Lung (tissue), 17 donors: ENCODE measurements at places on chromosomes 2 and 18. TPM values are rescaled to one million over a fixed set of nuclear protein-coding genes. Genes with fewer than 3 reads are reported as not detected.
A peak's percentile ranks its signal among the peaks of the same experiment; 100 is the strongest.

DNA sequence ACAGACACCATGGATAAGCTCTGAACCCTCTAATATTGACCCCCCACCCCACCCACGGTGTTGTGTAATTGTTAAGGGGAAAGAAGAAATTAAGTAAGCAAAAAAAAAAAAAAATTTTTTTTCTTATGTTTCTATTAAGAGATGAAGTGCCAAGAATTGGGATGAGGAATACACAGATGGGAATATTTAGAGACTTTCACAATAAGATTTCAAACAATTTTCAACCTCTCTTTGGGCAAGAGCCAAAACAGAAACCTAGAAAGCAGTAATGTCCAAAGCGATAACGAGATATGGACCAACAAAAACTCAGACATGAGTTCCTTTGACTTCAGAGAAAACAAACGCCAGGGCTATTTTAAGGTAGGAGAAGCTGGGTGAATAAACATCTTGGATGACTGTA, 14.4 kb downstream of the PIEZO2 start:
- H3K4me1 ChIP-seq, result no peaks in the 10 kb centered on the region
- no peak overlapping the region for H3K4me3 ChIP-seq
- H3K27ac ChIP-seq, result no peak overlapping the region
- H3K36me3 ChIP-seq, result no peaks in the 10 kb centered on the region

DNA sequence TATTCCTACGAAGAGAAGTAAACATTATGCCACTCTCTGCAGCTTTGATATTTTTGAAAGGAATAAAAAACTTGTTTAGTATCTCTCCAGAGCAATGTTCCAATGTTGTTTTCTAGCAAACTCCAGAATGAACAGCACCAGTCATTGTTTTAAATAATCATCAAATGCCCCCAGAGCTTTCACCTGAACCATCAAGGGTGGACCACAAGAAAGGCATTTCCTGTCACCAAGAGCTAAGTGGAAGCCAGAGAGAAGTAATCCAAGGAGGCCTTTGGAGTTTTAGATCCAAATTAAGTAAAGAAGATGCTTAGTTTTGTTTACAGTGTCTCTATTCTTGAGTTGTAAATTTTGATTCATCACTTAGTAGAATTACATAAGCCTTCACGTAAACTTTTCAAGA, 559.0 kb downstream of the ARHGAP15 start:
- H3K36me3 ChIP-seq, result no peaks in the 10 kb centered on the region
- H3K27me3 ChIP-seq, result no peaks in the 10 kb centered on the region
- no peaks in the 10 kb centered on the region for H3K4me1 ChIP-seq
- no peak overlapping the region for H3K4me3 ChIP-seq

GRCh38 chr18:25284861-25285550, 67.0 kb downstream of the ZNF521 start:
- peaks cover 26% of the 10 kb centered on the region for H3K4me1 ChIP-seq
- H3K4me3 ChIP-seq, result no peak overlapping the region
- H3K36me3 ChIP-seq, result no peaks in the 10 kb centered on the region
- H3K27me3 ChIP-seq, result no peaks in the 10 kb centered on the region

RAMP1 gene
- total RNA-seq, result 26.1 TPM

DNA sequence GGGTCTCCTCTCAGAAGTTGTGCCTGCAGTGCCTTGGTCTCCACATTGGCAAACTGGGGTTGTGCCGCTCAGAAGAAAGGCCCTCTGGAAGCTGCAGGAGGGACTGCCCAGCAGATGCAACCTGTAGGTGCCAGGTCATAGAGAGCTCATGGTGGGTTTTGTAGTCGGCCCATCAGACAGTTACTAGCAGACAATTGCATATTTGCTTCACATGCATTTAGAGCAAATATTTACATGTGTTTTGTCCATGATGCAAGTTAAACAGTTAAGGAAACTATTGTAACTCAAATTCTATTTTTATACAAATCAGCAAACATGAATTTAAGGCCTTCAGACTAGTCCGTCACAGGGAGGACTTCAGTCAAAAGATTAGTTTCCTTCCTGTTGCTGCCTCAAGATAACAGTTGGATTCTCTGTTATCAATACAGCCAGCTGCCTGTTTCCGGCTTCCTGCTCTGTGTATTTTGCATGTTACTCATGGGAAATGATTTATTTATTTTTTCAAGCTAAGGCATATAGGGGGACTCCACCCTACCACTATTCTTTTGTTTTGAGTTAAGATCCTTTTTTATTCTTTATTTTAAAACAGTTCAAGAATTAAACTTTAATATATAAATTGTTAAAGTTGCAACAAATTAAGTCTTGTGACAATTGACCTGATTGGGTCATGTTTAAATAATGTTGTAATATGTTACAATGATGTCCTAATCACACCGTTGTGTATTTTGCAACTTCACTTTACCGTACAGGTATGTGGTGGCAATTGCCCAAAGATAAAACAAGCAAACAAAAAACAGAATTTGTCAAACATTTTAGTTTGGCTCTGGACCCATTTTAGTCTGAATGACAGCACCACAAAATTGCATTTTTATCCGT, 133.5 kb downstream of the SPTBN1 start:
- no peaks in the 10 kb centered on the region for H3K27me3 ChIP-seq
- H3K27ac ChIP-seq, result peak overlapping the region; percentile 41
- DNase-seq, result peak; percentile 71
- H3K4me1 ChIP-seq, result peaks cover 19% of the 10 kb centered on the region
- H3K36me3 ChIP-seq, result no peaks in the 10 kb centered on the region

DNA sequence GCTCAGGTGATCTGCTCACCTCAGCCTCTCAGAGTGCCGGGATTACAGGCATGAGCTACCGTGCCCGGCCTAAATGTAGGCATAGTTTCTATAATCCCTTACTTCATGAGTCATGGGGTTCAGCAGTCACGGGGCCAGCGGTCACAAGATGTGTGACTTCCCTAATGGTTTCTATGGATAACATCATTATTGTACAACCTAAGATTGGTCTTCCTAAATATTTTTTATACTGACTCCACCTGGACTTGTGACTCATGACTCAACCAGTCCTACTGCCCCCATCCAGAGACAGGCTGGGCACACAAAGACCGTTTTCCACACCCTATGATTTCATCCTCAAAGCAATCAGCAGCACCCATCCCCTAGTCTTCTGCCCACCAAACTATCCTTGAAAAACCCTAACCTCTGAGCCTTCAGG, 15.9 kb downstream of the FAM210A start:
- H3K4me1 ChIP-seq, result no peaks in the 10 kb centered on the region
- H3K4me3 ChIP-seq, result no peak overlapping the region
- no peak overlapping the region for H3K27ac ChIP-seq
- no peaks in the 10 kb centered on the region for H3K27me3 ChIP-seq

PRKRA gene
- 68.5 TPM for total RNA-seq

- peaks cover 7% of the 10 kb centered on the region for H3K4me1 ChIP-seq
- H3K27me3 ChIP-seq, result no peaks in the 10 kb centered on the region
- DNase-seq, result no peak
- no peak overlapping the region for H3K27ac ChIP-seq
- H3K4me3 ChIP-seq, result no peak overlapping the region
These were observed 337.2 kb downstream of the ARHGAP15 start for GRCh38 chr2:143466391-143466790.

- no peaks in the 10 kb centered on the region for H3K36me3 ChIP-seq
- no peak overlapping the region for H3K4me3 ChIP-seq
- H3K27ac ChIP-seq, result no peak overlapping the region
- H3K4me1 ChIP-seq, result peaks cover 8% of the 10 kb centered on the region
These were observed 44.2 kb upstream of the DSC1 start for GRCh38 chr18:31206787-31207381.

GRCh38 chr2:176614930-176615329, 345.7 kb downstream of the MTX2 start:
- H3K36me3 ChIP-seq, result no peaks in the 10 kb centered on the region
- peaks cover 17% of the 10 kb centered on the region for H3K4me1 ChIP-seq
- no peak for DNase-seq
- H3K4me3 ChIP-seq, result no peak overlapping the region
- H3K27me3 ChIP-seq, result no peaks in the 10 kb centered on the region

DNA sequence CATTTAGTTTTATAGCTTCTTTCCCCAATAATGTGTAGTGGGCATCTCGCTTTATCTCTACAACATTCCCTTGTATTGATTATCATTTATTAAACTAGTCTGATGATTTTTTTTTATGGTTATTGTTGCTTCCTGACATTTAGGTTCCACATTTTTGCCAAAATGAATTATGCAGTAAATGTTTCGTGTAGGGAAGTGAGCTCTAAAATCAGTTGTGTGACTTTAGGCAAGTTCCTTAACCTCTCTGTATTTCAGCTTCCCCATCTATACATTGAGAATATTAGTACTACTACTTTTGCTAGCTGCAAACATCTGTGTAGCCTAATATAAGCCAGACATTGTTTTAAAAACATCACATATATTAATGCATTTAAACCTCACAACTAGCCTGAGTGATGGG, 22.9 kb downstream of the SOCS6 start:
- H3K4me1 ChIP-seq, result no peaks in the 10 kb centered on the region
- H3K36me3 ChIP-seq, result no peaks in the 10 kb centered on the region
- H3K4me3 ChIP-seq, result no peak overlapping the region
- no peak for DNase-seq
- H3K27ac ChIP-seq, result no peak overlapping the region

- H3K4me1 ChIP-seq, result peaks cover 8% of the 10 kb centered on the region
- no peak overlapping the region for H3K4me3 ChIP-seq
- no peaks in the 10 kb centered on the region for H3K36me3 ChIP-seq
- no peak overlapping the region for H3K27ac ChIP-seq
- DNase-seq, result no peak
- H3K27me3 ChIP-seq, result no peaks in the 10 kb centered on the region
These were observed 74.4 kb upstream of the MAP4K4 start for GRCh38 chr2:101623031-101623521.

GRCh38 chr2:215848698-215849097, 164.7 kb downstream of the MREG start:
- no peak for DNase-seq
- H3K27ac ChIP-seq, result no peak overlapping the region
- no peaks in the 10 kb centered on the region for H3K36me3 ChIP-seq
- no peak overlapping the region for H3K4me3 ChIP-seq
- no peaks in the 10 kb centered on the region for H3K27me3 ChIP-seq
- peaks cover under 1% of the 10 kb centered on the region for H3K4me1 ChIP-seq

GRCh38 chr2:227280895-227281294, 44.2 kb upstream of the MFF start:
- peaks cover 3% of the 10 kb centered on the region for H3K36me3 ChIP-seq
- H3K4me1 ChIP-seq, result no peaks in the 10 kb centered on the region
- no peak for DNase-seq

BOLL gene
- total RNA-seq, result not detected

- H3K36me3 ChIP-seq, result no peaks in the 10 kb centered on the region
- DNase-seq, result no peak
- no peak overlapping the region for H3K4me3 ChIP-seq
These were observed 497.2 kb upstream of the ZEB2 start for GRCh38 chr2:145017149-145017548.

GRCh38 chr18:44370861-44371260, 309.8 kb upstream of the SETBP1 start:
- DNase-seq, result no peak
- H3K36me3 ChIP-seq, result no peaks in the 10 kb centered on the region
- H3K27me3 ChIP-seq, result no peaks in the 10 kb centered on the region

GRCh38 chr18:30469091-30469490, 573.5 kb downstream of the DSC3 start:
- DNase-seq, result no peak
- H3K4me3 ChIP-seq, result no peak overlapping the region
- H3K27ac ChIP-seq, result no peak overlapping the region

- H3K4me1 ChIP-seq, result no peaks in the 10 kb centered on the region
- DNase-seq, result peak; percentile 7
- H3K36me3 ChIP-seq, result no peaks in the 10 kb centered on the region
- H3K27ac ChIP-seq, result no peak overlapping the region
These were observed 169.0 kb downstream of the LTBP1 start for GRCh38 chr2:33115728-33116127.

DNA sequence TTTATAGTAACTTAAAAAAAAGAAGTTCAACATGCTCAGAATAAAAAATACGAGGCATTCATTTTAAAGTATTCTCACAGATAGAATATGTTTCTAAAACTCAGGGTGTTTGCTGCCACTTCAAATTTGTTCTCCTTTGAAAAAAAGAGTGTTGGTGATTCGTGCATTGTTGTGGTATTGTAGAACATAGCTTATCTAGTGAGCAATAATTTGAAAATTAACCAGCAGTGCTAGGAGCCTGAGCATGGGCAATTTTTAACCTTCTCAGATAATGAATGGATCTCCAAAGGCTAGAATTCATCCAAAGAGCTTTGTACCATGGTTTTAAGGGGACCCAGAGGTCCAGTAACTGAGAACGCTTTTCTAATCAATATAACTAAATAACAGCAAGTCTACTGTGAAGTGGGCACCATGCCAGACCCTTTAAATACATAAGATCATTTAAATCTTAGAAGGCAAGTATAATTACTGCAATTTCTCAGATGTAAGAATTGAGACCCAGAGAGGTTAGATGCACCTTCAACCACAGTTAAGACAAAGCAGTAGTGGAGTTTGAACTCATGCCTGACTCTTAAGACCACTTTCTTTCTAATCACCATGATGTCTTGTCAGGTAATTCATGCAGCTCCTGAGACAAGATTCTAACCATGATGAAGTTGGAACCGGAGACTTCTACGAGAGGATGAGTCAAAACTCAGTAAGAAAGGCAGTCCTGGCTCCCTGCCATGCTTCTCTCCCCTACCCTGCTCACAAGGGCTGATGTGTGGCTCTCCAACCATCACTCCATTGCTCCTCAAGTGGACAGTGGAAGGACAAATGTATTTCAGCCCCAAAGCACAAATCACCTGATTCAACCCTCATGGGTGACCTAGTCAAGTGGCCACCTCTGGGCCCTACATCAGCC, 3.4 kb downstream of the CYRIA start:
- DNase-seq, result no peak
- H3K4me1 ChIP-seq, result peaks cover 11% of the 10 kb centered on the region
- no peak overlapping the region for H3K4me3 ChIP-seq
- no peaks in the 10 kb centered on the region for H3K36me3 ChIP-seq

- H3K36me3 ChIP-seq, result no peaks in the 10 kb centered on the region
- no peaks in the 10 kb centered on the region for H3K4me1 ChIP-seq
- no peaks in the 10 kb centered on the region for H3K27me3 ChIP-seq
- H3K27ac ChIP-seq, result no peak overlapping the region
These were observed 576.0 kb downstream of the LRP1B start for GRCh38 chr2:141554810-141555209.

DNA sequence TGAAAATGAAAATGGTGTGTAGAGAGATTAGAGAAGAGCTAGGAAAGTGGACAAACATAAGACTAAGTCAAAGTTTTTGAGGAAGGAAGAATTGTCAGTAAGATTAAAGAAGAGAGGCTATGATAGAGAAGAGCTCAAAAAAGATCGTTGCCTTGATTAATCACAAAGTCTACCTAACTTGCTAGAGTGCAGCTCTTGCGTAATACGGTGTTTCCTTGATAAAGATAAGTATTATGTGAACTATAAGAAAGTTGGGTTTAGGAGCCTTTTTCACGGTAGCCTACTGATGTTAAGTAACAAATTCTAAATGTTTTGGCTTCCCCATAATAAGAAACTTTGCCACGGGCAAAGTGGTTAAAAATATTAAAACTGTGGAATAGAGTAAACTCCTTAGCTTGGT, 226.4 kb upstream of the NRXN1 start:
- no peaks in the 10 kb centered on the region for H3K4me1 ChIP-seq
- no peaks in the 10 kb centered on the region for H3K36me3 ChIP-seq
- no peak overlapping the region for H3K4me3 ChIP-seq
- H3K27ac ChIP-seq, result no peak overlapping the region
